Lower lobe of right lung (tissue), 2 donors: ENCODE measurements at places on chromosomes 6 and 20. TPM values are rescaled to one million over a fixed set of nuclear protein-coding genes. Genes with fewer than 3 reads are reported as not detected.

TTK gene
- 1.7 TPM for total RNA-seq

BPIFB1 gene
- total RNA-seq, result 263 TPM

SYNDIG1 gene
- total RNA-seq, result 0.15 TPM

DNA sequence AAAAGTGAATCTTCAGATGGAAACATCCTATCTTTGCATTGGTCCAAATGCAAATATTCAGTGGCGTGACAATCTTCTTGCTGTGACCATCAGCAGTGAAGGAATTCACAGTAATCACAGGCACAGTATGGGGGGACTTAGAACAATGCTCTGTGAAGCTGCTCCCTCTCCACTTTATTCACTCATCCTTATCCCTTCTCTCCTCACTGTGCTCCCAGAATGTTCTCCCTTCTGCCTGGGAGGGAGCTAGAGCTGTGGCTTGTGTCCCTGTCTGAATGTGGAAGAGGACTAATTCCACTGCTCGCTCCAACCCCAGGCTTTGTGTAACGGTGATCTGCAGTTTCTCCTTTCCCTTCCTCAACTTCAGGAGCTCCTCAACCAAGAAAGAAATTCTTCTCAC is 243.7 kb downstream of the ALDH8A1 start:
- no peak for DNase-seq
- no peak overlapping the region for H3K27ac ChIP-seq
- H3K36me3 ChIP-seq, result no peaks in the 10 kb centered on the region
- H3K4me1 ChIP-seq, result peaks cover 10% of the 10 kb centered on the region

- H3K27ac ChIP-seq, result no peak overlapping the region
- H3K36me3 ChIP-seq, result no peaks in the 10 kb centered on the region
- no peaks in the 10 kb centered on the region for H3K4me1 ChIP-seq
- no peak for DNase-seq
- H3K4me3 ChIP-seq, result no peak overlapping the region
These were observed 686.2 kb upstream of the SLC35B3 start for GRCh38 chr6:9121549-9121948.

DNA sequence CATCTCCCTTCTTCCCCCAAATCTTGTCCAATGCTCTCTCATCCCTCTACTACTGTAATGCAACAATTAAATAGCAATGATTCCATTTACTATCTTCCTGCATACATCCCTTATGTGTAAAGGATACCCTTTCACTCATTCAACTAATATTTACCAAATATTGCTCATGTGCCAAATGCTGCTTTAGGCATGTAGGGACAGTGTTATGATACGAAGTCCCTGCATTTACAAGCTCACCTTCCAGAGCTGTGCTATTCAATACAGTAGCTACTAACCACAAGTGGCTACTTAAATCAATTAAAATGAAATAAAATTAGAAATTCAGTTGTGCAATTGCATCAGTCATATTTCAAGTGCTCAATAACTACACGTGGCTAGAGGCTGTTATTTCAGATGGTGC is 41.1 kb downstream of the GMDS start:
- no peaks in the 10 kb centered on the region for H3K4me1 ChIP-seq
- H3K4me3 ChIP-seq, result no peak overlapping the region
- no peaks in the 10 kb centered on the region for H3K27me3 ChIP-seq
- no peaks in the 10 kb centered on the region for H3K36me3 ChIP-seq
- no peak overlapping the region for H3K27ac ChIP-seq

DNA sequence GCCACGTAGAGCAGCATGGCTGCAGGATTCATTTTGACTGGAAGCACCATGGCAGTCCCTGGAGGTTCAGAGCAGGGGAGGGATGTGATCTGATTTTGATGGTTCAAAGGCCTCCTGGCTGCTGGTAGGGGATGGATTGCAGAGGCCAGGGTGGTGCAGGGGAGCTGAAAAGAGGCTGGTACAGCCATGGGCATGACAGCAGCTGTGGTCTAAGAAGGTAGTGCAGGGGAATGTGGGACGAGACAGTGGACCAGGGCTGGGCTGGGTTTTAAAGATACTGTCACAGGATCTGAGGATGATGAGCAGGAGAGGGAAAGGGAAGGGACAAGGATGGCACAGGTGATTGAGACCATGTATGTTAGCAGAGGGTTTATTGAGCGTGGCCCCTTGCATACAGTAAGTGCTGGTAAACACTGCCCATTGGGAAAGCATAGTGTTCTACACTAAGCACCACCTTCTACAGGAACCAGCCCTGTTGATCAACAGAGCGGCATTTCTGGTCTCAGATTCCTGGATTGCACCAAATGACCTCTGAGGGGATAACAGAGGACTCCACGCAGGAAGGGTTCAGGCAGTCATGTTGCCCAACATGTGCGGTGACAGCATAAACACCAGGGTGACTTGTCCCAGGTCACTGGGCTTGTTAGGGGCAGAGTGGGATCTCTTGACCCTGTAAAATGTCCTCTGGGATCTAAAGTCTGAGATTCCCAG is 14.5 kb upstream of the SIRPA start:
- no peak for DNase-seq
- H3K4me1 ChIP-seq, result peaks cover 26% of the 10 kb centered on the region
- no peak overlapping the region for H3K27ac ChIP-seq

DNA sequence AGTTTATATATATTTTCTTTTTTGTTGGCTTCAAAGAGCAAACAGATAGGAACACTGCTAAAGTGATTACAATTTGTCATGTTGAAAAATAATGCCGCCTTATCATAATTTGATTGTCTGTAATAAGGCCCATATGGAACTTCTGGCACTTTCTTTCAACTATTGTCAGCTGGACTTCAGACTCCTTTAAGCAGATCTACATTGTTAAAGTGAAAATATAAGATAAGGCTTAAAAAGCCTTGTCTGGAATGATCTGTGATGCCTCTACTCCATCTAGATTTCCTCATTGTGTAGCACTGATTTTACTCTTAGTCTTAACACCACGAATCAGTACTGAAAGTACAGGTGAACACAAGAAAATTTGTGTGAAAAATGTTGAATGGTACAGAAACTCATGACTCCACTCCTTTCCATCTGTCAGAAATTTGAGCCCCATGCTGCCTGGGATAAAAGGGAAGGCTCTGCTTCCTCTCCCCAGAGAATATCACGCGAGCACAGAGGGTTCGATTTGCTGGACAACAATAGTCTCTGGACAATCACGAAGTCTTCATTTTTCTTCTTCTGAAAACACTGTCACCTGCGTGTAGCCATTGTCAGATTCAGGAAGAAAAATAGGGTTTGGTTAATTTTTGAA is 56.0 kb downstream of the BCAS1 start:
- no peaks in the 10 kb centered on the region for H3K4me1 ChIP-seq
- no peak for DNase-seq
- H3K36me3 ChIP-seq, result no peaks in the 10 kb centered on the region
- no peak overlapping the region for H3K27ac ChIP-seq
- H3K4me3 ChIP-seq, result no peak overlapping the region
- H3K27me3 ChIP-seq, result no peaks in the 10 kb centered on the region

GRCh38 chr6:77415706-77416105 is 47.6 kb downstream of the HTR1B start:
- no peaks in the 10 kb centered on the region for H3K36me3 ChIP-seq
- H3K27ac ChIP-seq, result no peak overlapping the region
- no peak for DNase-seq
- no peaks in the 10 kb centered on the region for H3K27me3 ChIP-seq

- no peak overlapping the region for H3K27ac ChIP-seq
- no peaks in the 10 kb centered on the region for H3K36me3 ChIP-seq
- H3K27me3 ChIP-seq, result no peaks in the 10 kb centered on the region
- H3K4me3 ChIP-seq, result no peak overlapping the region
- H3K4me1 ChIP-seq, result no peaks in the 10 kb centered on the region
These were observed 217.8 kb upstream of the CST7 start for GRCh38 chr20:24731312-24731711.

PHACTR1 gene
- total RNA-seq, result 91.0 TPM

DNA sequence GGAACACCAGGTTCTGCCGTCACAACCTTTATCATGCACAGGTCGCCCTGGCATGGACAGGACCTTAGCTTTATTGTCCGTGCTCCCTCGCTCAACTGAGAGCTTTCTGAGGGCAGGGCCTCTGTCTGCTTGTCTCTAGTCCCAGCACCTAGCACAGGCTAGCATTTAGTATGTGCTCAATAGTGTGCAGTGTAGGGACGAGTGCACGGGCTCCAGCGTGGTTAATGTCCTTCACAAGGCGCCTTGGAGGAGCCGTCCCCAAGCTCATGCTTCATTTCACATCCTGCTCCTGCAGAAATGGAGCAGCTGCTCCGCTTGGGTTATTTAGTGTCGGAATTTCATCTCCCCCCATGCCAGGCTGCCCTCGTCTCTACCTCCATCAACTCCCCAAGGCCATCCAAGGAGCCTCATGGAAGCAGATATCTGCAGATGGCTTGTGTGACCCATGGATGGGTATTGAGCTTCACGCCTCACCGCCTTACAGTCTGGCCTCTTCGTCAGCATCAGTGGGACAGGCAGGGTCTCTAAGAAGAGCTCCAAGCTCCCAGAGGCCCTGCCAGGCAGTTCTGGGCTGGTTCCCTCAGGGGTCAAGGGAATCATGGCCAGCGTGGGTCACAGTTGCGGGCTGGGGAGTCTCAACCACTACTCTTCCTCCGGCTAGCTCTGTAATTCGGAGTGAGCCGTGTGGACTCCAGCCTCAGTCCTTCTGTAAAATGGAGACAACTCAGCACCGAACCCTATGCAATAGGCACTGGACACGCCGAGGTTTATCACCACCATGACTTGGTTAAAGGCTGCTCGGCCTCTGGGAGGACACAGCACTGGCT is 60.8 kb upstream of the APCDD1L start:
- H3K36me3 ChIP-seq, result no peaks in the 10 kb centered on the region
- H3K27me3 ChIP-seq, result peaks cover 22% of the 10 kb centered on the region
- H3K27ac ChIP-seq, result no peak overlapping the region
- H3K4me1 ChIP-seq, result no peaks in the 10 kb centered on the region
- no peak for DNase-seq

DNA sequence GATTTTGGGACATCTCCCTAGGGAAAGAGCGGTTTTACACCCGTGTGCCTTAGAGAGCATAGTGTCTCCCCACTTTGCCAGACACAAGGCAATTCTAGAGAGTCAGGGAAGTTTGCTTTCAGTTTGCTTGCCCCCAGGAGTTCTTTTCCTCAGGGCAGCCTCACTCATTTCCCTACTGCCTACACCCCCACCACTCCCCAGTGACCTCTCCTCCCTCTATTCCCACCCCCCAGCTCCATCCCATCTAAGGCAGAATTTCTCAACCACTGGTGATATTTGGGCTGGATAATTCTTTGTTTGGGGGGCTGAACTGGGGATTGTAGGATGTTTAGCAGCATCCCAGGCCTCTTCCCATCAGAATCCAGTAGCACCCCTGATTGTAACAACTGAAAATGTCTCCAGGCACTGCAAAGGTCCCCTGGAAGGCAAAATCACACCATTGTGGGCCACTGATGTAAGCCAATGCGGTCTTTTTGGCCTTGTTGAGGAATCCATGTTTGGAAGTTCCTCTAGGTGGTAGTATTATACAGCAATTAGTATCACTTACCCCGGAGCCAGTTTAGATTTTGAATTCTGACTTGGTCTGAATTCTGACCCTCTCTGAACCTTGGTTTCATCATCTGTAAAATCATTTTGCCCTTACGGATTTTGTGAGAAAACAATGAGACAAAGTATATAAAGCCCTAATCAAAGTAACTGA is 1.3 kb downstream of the EPPIN start:
- H3K4me1 ChIP-seq, result no peaks in the 10 kb centered on the region
- H3K36me3 ChIP-seq, result no peaks in the 10 kb centered on the region
- peaks cover 3% of the 10 kb centered on the region for H3K27me3 ChIP-seq
- DNase-seq, result no peak
- no peak overlapping the region for H3K4me3 ChIP-seq
- no peak overlapping the region for H3K27ac ChIP-seq

DNA sequence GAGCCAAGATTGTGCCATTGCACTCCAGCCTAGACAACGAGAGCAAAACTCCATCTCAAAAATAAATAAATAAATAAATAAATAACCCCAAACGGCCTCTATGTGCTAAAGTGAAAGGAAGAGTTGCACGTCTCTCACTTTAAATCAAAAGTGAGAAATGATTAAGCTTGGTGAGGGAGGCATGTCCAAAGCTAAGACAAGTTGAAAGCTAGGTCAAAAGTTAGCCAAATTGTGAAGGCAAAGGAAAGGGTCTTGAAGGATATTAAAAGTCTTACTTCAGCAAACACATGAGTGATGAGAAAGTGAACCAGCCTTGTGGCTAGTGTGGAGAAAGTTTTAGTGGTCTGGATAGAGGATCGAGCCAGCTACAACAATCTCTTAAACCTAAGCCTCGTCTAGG is 14.3 kb downstream of the ZBP1 start:
- DNase-seq, result no peak
- H3K4me1 ChIP-seq, result no peaks in the 10 kb centered on the region
- H3K27ac ChIP-seq, result no peak overlapping the region
- H3K4me3 ChIP-seq, result no peak overlapping the region

SRSF12 gene
- total RNA-seq, result not detected

GRCh38 chr6:46690911-46691451 is 3.3 kb downstream of the TDRD6 start:
- no peak overlapping the region for H3K27ac ChIP-seq
- DNase-seq, result no peak

SLC23A2 gene
- 19.2 TPM for total RNA-seq

GRCh38 chr6:36478051-36478526 is 35.3 kb downstream of the KCTD20 start:
- no peak overlapping the region for H3K27ac ChIP-seq
- no peak overlapping the region for H3K4me3 ChIP-seq
- peaks cover 52% of the 10 kb centered on the region for H3K36me3 ChIP-seq
- H3K27me3 ChIP-seq, result no peaks in the 10 kb centered on the region
- no peak for DNase-seq
- no peaks in the 10 kb centered on the region for H3K4me1 ChIP-seq

IFNGR1 gene
- 208 TPM for total RNA-seq

- H3K27ac ChIP-seq, result no peak overlapping the region
- no peaks in the 10 kb centered on the region for H3K27me3 ChIP-seq
- H3K36me3 ChIP-seq, result peaks cover 36% of the 10 kb centered on the region
These were observed 6.1 kb downstream of the SRXN1 start for GRCh38 chr20:646868-647233.

DYNLT2 gene
- 1.6 TPM for total RNA-seq

TMEM200A gene
- total RNA-seq, result 4.3 TPM

GRCh38 chr20:62151225-62151624 is 7.7 kb downstream of the SS18L1 start:
- H3K27me3 ChIP-seq, result no peaks in the 10 kb centered on the region
- H3K4me3 ChIP-seq, result no peak overlapping the region
- H3K36me3 ChIP-seq, result no peaks in the 10 kb centered on the region
- H3K27ac ChIP-seq, result no peak overlapping the region
- DNase-seq, result no peak
